Ovary (tissue), 10 donors: ENCODE measurements at places on chromosomes 11 and 22. TPM values are rescaled to one million over a fixed set of nuclear protein-coding genes. Genes with fewer than 3 reads are reported as not detected.

DNA sequence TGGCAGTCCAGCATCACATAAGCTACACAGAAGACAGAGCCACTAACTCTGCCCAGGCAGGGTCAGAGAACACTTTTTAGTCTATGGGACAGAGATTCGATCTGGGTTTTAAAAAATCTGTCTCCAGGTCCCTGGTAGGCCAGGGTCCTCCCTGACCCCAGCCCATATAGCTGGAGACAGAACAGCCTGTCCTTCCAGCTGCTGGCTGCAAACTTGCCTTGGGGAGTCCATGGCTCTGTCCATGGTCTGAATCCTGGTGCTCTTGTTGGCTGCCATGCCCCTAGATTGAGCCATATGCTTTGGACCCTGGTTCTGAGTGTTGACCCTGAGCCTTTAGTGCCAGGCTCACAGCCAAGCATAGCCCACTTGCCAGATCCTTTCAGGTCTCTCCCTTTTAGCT lies 13.3 kb upstream of the LIPT2 start:
- H3K36me3 ChIP-seq, result no peaks in the 10 kb centered on the region
- no peak overlapping the region for H3K4me3 ChIP-seq
- DNase-seq, result no peak
- H3K27me3 ChIP-seq, result no peaks in the 10 kb centered on the region

GRCh38 chr22:41181349-41182241 lies 23.5 kb upstream of the L3MBTL2 start:
- no peaks in the 10 kb centered on the region for H3K4me1 ChIP-seq
- no peaks in the 10 kb centered on the region for H3K36me3 ChIP-seq
- H3K27me3 ChIP-seq, result no peaks in the 10 kb centered on the region

GRCh38 chr11:65329944-65330403 lies 3.7 kb upstream of the DPF2 start:
- H3K36me3 ChIP-seq, result no peaks in the 10 kb centered on the region
- no peak overlapping the region for H3K4me3 ChIP-seq
- peak; percentile 81 for DNase-seq
- H3K27me3 ChIP-seq, result no peaks in the 10 kb centered on the region

DNA sequence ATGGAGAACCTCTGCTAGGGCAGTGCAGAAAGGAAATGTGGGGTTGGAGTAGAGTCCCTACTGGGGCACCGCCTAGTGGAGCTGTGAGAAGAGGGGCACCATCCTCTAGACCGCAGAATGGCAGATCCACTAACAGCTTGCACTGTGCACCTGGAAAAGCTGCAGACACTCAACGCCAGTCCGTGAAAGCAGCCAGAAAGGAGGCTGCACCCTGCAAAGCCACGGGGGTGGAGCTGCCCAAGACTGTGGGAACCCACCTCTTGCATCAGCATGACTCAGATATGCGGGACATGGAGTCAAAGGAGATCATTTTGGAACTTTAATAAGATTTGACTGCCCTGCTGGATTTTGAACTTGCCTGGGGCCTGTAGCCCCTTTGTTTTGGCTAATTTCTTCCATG lies 8.7 kb downstream of the TSKU start:
- DNase-seq, result peak; percentile 16
- no peaks in the 10 kb centered on the region for H3K27me3 ChIP-seq
- no peaks in the 10 kb centered on the region for H3K36me3 ChIP-seq
- H3K4me1 ChIP-seq, result peaks cover 21% of the 10 kb centered on the region
- no peak overlapping the region for H3K4me3 ChIP-seq

- no peak overlapping the region for H3K4me3 ChIP-seq
- no peaks in the 10 kb centered on the region for H3K27me3 ChIP-seq
- H3K36me3 ChIP-seq, result no peaks in the 10 kb centered on the region
- peaks cover 5% of the 10 kb centered on the region for H3K4me1 ChIP-seq
Observed at GRCh38 chr11:130740819-130741218, 175.5 kb downstream of the SNX19 start.

- peak overlapping the region; percentile 80 for H3K4me3 ChIP-seq
- no peak for DNase-seq
- H3K4me1 ChIP-seq, result peaks cover 5% of the 10 kb centered on the region
- no peaks in the 10 kb centered on the region for H3K36me3 ChIP-seq
Observed at GRCh38 chr11:125494561-125494960, 1.5 kb downstream of the FEZ1 start.

GRCh38 chr22:49638788-49639187 lies 188.9 kb downstream of the BRD1 start:
- H3K36me3 ChIP-seq, result no peaks in the 10 kb centered on the region
- no peaks in the 10 kb centered on the region for H3K27me3 ChIP-seq
- DNase-seq, result no peak
- H3K4me1 ChIP-seq, result no peaks in the 10 kb centered on the region
- no peak overlapping the region for H3K4me3 ChIP-seq

KDM4E gene
- not detected for total RNA-seq

MYO7A gene
- 10.6 TPM for total RNA-seq

IL17RA gene
- 15.4 TPM for total RNA-seq
